Esophagus squamous epithelium (tissue), 5 donors: ENCODE measurements at places on chromosomes 4 and X. TPM values are rescaled to one million over a fixed set of nuclear protein-coding genes. Genes with fewer than 3 reads are reported as not detected.

DNA sequence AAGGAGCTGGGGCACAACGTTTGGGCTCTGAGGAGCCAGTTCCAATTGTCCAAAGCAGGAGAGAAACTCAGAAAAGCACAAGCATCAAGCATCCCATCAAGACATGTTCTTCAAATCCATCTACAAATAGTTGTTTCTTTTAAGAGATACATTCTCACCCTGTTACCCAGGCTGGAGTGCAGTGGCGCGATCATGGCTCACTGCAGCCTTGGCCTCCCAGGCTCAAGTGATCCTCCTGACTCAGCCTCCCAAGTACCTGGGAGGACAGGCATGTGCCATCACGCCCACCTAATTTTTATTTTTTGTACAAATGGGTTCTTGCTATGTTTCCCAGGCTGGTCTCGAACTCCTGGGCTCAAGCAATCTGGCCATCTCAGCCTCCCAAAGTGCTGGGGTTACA lies 18.1 kb downstream of the NELFA start:
- H3K36me3 ChIP-seq = peaks cover 82% of the 10 kb centered on the region
- DNase-seq = no peak
- no peaks in the 10 kb centered on the region for H3K27me3 ChIP-seq
- H3K27ac ChIP-seq = no peak overlapping the region
- peaks cover 23% of the 10 kb centered on the region for H3K4me1 ChIP-seq
- H3K4me3 ChIP-seq = no peak overlapping the region

GRCh38 chr4:100288161-100288560 lies 97.9 kb upstream of the DDIT4L start:
- DNase-seq = no peak
- H3K27ac ChIP-seq = no peak overlapping the region
- H3K4me1 ChIP-seq = no peaks in the 10 kb centered on the region
- no peaks in the 10 kb centered on the region for H3K36me3 ChIP-seq

DNA sequence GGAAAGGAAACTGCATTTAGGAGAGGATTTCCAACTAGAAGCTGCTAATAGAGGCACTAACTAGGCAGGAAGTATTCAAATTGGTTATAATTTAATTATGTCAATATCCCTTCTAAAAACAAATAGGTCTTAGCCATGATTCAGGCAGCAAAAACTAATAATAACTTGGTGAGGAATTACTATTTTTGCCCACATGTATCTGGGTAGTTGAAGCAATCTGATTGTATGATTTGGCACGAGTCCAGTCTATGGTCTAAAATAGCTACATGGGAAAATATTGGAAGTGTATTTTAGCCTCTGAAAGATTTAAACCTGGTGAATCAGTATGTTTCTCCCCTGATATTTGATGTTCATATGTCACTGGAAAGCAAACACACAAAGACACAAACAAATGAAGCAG lies 62.2 kb downstream of the MFAP3L start:
- H3K36me3 ChIP-seq = no peaks in the 10 kb centered on the region
- H3K27me3 ChIP-seq = no peaks in the 10 kb centered on the region
- no peak overlapping the region for H3K4me3 ChIP-seq

DNA sequence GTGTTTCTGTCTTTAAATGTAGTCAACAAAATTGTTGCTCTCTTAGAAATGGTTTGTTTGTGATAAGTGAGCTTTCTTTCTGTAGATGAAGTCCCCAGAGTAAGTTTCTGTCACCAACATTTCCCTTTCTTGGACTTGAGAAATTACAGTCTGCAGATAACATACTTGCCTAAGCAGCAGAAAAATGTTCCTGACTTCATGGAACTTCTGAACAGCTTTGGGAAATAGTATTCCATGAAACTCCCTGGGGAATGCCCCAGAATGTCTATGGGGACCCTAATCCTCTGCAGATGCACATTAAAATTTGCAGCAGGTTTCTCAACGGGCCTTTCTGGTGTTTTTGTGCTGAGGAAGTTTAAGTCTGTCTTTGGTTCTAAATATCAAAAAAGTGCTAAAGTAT lies 38.6 kb upstream of the NEIL3 start:
- H3K27ac ChIP-seq = no peak overlapping the region
- DNase-seq = no peak
- H3K4me3 ChIP-seq = no peak overlapping the region
- no peaks in the 10 kb centered on the region for H3K36me3 ChIP-seq

GRCh38 chr4:109410776-109411175 lies 22.8 kb upstream of the SEC24B start:
- peaks cover 12% of the 10 kb centered on the region for H3K4me1 ChIP-seq
- no peaks in the 10 kb centered on the region for H3K36me3 ChIP-seq
- no peaks in the 10 kb centered on the region for H3K27me3 ChIP-seq
- no peak overlapping the region for H3K4me3 ChIP-seq

- H3K36me3 ChIP-seq = no peaks in the 10 kb centered on the region
- H3K4me3 ChIP-seq = no peak overlapping the region
- H3K27ac ChIP-seq = no peak overlapping the region
Observed at GRCh38 chr4:85399270-85399669, 75.7 kb upstream of the ARHGAP24 start.

- H3K4me3 ChIP-seq = no peak overlapping the region
- H3K27me3 ChIP-seq = no peaks in the 10 kb centered on the region
- no peak for DNase-seq
- H3K4me1 ChIP-seq = no peaks in the 10 kb centered on the region
Observed at GRCh38 chr4:155766622-155767021, 7.8 kb downstream of the GUCY1B1 start.

GRCh38 chrX:101051153-101051548 lies 760 bp downstream of the TRMT2B start:
- no peaks in the 10 kb centered on the region for H3K36me3 ChIP-seq
- H3K27ac ChIP-seq = peak overlapping the region; percentile 89
- H3K4me3 ChIP-seq = peak overlapping the region; percentile 52
- H3K4me1 ChIP-seq = no peaks in the 10 kb centered on the region
- H3K27me3 ChIP-seq = no peaks in the 10 kb centered on the region
- no peak for DNase-seq

GRCh38 chr4:54066718-54067129 lies 2.3 kb upstream of the CHIC2 start:
- H3K4me3 ChIP-seq = no peak overlapping the region
- no peaks in the 10 kb centered on the region for H3K27me3 ChIP-seq
- peak overlapping the region; percentile 98 for H3K27ac ChIP-seq

DNA sequence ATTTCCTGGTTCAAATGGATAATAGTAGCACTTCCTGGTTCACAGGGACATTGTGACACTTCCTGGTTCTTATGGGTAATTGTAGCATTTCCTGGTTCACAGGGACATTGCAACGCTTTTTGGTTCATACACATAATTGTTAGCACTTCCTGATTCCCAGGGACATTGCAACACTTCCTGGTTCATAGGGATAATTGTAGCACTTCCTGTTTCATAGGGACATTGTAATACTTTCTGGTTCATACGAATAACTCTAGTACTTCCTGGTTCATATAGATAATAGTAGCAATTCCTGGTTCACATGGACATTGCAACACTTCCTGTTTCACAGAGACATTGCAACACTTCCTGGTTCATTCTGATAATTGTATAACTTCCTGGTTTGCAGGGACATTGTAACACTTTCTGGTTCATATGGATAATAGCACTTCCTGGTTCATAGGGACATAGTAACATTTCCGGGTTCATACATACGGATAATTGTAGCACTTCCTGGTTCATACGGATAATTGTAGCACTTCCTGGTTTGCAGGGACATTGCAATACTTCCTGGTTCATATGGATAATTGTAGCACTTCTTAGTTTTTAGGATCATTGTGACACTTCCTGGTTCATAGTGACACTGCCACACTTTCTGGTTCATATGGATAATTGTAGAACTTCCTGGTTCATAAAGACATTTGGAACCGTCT lies 61.6 kb upstream of the CD99 start:
- no peak for DNase-seq
- H3K4me1 ChIP-seq = no peaks in the 10 kb centered on the region
- no peak overlapping the region for H3K4me3 ChIP-seq
- peak overlapping the region; percentile 63 for H3K27ac ChIP-seq
- H3K36me3 ChIP-seq = peaks cover 58% of the 10 kb centered on the region

- H3K4me1 ChIP-seq = peaks cover 9% of the 10 kb centered on the region
- no peak overlapping the region for H3K4me3 ChIP-seq
- H3K36me3 ChIP-seq = no peaks in the 10 kb centered on the region
- H3K27ac ChIP-seq = peak overlapping the region; percentile 55
- no peak for DNase-seq
Observed at GRCh38 chr4:128716338-128716737, 93.2 kb upstream of the JADE1 start.

GRCh38 chr4:173270312-173271027 lies 63.7 kb downstream of the HMGB2 start:
- H3K36me3 ChIP-seq = no peaks in the 10 kb centered on the region
- no peak overlapping the region for H3K4me3 ChIP-seq
- no peaks in the 10 kb centered on the region for H3K27me3 ChIP-seq

DNA sequence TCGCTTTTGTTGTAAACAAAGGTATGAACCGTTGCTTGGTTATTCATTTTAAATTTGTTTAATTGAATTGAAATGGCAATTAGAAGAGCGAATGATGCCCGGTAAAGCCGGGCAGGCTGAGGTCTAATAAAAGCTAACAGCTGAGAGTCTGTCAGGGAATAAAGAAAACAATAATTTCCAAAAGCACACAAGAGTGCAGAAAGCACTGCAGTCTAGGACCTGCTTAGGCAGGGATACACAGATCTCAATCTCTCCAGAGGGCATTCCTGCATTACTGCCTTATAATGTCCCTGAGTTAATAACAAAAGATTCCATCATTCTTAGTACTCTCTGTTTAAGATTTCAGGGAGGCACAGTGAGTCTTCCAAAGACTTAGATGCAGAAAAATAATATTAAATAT lies 27.6 kb upstream of the EMCN start:
- no peak overlapping the region for H3K27ac ChIP-seq
- no peaks in the 10 kb centered on the region for H3K36me3 ChIP-seq
- no peak overlapping the region for H3K4me3 ChIP-seq
- no peaks in the 10 kb centered on the region for H3K27me3 ChIP-seq
- no peak for DNase-seq

DNA sequence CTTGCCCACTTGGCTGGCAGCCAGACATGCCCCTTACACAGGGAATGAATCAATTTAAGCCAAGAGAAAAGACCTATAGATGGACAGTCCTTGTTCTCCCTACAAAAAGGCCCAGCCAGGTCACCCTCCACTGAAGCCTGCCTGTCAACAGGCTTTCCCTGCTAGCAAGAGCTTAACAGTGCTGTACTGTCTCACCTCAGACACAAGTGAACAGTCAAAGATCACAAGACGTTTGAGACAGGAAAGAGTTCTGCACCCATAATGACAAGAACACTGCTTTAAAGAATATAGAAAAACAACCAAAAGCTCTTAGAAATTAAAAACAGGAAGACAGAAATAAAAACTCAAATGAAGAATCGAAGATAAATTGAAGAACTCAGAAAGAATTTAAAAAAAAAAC lies 4.6 kb downstream of the RNF175 start:
- peaks cover 8% of the 10 kb centered on the region for H3K4me1 ChIP-seq
- no peak overlapping the region for H3K4me3 ChIP-seq
- no peaks in the 10 kb centered on the region for H3K36me3 ChIP-seq
- DNase-seq = no peak
- no peaks in the 10 kb centered on the region for H3K27me3 ChIP-seq

- no peak overlapping the region for H3K4me3 ChIP-seq
- no peaks in the 10 kb centered on the region for H3K27me3 ChIP-seq
- H3K4me1 ChIP-seq = no peaks in the 10 kb centered on the region
- H3K36me3 ChIP-seq = no peaks in the 10 kb centered on the region
Observed at GRCh38 chr4:175457956-175458355, 354.1 kb downstream of the GPM6A start.

GRCh38 chr4:74117024-74117534 lies 18.1 kb upstream of the CXCL2 start:
- peaks cover 15% of the 10 kb centered on the region for H3K4me1 ChIP-seq
- no peaks in the 10 kb centered on the region for H3K27me3 ChIP-seq
- H3K27ac ChIP-seq = peak overlapping the region; percentile 63
- no peak overlapping the region for H3K4me3 ChIP-seq
- no peak for DNase-seq

DNA sequence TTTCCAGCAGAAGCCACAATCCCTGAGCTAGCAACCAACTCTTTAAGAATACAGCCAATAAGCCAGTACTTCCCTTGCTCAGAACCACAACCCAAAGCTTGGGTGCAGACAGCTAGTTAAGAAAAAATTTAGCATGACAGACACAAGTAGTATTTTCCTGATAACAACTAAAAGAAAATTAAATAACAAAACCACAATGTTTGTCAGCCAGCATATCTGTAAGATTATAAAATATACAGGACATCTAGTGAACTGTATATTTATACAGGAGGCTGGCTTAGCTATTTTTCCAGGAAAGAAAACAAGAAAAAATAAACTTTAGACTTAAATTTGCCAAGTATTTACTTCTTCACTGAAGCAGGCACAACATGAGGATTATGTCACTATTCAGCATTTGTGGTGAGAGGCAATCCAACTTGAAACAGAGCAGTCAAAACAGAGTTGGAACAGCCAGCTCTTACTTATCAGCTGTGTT lies 6.6 kb downstream of the PF4V1 start:
- no peak for DNase-seq
- no peak overlapping the region for H3K4me3 ChIP-seq
- no peaks in the 10 kb centered on the region for H3K27me3 ChIP-seq

DNA sequence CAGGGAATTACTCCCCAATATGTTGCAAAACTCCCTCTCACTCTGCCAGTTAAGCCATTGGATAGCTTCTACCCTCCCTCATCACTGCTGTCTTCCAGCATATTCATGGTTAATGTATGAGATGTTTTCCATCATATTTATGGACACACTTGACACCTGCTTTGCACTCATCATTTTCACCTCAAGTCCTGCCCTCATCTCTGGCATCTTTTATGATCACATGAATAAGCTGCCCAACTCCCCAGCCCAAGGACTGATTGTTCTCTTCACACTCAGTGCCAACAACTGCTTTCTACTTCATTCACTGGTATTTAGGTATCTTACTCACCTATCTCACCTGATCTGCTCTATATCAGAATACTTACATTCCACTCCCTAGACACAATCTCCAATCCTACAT lies 131.1 kb upstream of the TTC29 start:
- H3K27ac ChIP-seq = no peak overlapping the region
- H3K4me1 ChIP-seq = no peaks in the 10 kb centered on the region
- DNase-seq = no peak
- no peaks in the 10 kb centered on the region for H3K36me3 ChIP-seq
- no peaks in the 10 kb centered on the region for H3K27me3 ChIP-seq

DNA sequence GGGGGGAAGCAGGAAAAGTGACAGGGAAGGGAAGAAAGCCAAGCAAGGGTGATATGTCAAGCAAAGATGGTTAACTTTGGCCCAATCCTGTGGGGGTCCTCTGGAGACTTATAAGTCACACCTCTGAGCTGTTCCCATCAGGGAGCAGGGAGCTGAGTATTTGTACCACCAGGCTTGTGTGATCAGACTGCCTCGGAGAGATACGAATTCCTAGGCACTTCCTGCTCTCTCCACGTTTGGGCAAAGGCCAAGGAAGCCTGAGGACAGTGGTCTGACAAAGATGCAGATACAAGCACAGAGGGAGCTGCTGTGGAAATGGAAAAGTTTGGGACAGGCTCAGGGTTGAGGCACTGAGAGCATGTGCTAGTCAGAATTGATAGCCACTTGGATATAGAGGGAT lies 10.4 kb upstream of the PPP3CA start:
- DNase-seq = no peak
- no peaks in the 10 kb centered on the region for H3K36me3 ChIP-seq
- peaks cover 13% of the 10 kb centered on the region for H3K4me1 ChIP-seq
- H3K4me3 ChIP-seq = no peak overlapping the region
- no peak overlapping the region for H3K27ac ChIP-seq
- no peaks in the 10 kb centered on the region for H3K27me3 ChIP-seq

Gene NLRP2B
- total RNA-seq = not detected

Gene CCDC110
- 1.1 TPM for total RNA-seq

Gene VCX
- not detected for total RNA-seq

Gene KLHL2
- 44.3 TPM for total RNA-seq

Gene LINC00632
- 17.0 TPM for total RNA-seq

Gene SYN1
- total RNA-seq = 0.31 TPM

Gene TKTL1
- total RNA-seq = not detected

Gene ZNF595
- total RNA-seq = 8.7 TPM

Gene SOX3
- not detected for total RNA-seq

Gene CRMP1
- not detected for total RNA-seq

Gene FAM9C
- total RNA-seq = not detected
